ENCODE measurements at places on chromosomes 4 and X.

DNA sequence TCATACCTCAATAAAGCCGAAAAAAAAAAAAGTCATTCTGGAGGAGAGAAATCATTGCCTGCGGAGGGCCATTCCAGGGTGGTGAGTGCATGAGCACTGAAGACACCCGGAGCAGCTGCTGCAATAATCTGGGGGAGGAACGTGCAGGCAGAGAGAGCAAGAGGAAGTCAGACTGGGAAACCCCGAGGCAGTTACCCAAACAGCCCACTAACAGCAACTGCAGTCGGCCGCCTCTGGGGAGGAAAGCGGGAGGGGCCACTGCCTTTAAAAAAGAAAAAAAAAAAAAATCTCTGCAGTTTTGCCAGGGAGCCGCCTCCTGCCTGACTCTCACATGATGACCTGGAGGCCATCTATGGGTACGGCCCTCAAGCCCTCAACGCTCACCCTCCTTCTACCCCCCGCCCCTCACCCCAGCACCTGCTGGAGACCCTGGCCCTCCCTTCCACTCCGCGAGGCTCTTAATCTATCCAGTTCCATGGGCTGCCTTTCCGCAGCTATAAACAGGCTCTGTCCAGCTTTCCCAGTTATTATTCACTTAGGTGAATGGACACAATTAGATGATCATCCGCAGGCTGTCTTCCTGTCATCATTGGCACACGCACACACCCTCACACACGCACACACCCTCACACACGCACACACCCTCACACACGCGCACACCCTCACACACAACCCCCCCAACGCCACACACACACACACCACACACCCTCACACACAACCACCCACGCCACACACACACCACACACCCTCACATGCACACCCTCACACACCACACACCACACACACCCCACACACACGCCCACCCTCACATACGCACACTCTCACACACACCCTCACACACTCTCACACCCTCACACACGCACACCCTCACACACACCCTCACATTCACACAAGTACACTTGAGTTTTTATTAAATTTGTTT, 3.4 kb upstream of the AVPR2 start:
- peak; percentile 44 for DNase-seq

- no peak for DNase-seq
These were observed 137.6 kb downstream of the DCK start for GRCh38 chr4:71130827-71131603.

- DNase-seq = no peak
These were observed 3.0 kb upstream of the PHOX2B start for GRCh38 chr4:41751449-41752061.

DNA sequence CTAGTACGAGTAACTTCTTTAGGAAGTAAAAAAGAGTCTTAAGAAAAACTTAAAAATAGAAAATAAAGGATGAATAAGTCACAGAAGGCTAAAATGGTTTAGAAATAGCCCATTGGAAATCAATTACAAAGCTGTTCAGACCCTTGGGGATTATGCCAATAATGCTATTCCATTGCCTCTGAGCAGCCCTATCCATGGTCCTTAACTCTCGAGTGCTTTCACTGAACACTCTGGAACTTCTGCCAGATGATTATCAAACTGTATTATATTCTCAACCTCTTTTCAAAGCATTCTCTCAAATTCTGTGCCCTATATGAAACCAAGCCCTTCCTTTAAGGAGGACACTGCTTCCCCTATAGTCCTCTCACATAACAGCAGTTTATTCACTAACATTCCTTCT, 17.0 kb downstream of the SLC9B1 start:
- DNase-seq = no peak

DNA sequence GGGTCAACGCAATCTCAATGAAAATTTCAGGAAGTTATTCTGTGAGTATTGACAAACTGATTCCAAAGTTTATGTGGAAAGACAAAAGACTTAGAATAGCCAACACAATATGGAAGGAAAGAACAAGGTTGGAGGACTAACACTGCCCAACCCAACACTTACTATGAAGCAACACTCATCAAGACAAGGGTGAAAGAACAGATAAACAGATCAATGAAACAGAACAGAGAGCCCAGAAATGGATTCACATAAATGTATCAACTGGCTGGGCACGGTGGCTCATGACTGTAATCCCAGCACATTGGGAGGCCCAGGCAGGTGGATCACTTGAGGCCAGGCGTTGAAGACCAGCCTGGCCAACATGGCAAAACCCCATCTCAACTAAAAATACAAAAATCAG, 41.2 kb downstream of the FRYL start:
- no peak for DNase-seq

DNA sequence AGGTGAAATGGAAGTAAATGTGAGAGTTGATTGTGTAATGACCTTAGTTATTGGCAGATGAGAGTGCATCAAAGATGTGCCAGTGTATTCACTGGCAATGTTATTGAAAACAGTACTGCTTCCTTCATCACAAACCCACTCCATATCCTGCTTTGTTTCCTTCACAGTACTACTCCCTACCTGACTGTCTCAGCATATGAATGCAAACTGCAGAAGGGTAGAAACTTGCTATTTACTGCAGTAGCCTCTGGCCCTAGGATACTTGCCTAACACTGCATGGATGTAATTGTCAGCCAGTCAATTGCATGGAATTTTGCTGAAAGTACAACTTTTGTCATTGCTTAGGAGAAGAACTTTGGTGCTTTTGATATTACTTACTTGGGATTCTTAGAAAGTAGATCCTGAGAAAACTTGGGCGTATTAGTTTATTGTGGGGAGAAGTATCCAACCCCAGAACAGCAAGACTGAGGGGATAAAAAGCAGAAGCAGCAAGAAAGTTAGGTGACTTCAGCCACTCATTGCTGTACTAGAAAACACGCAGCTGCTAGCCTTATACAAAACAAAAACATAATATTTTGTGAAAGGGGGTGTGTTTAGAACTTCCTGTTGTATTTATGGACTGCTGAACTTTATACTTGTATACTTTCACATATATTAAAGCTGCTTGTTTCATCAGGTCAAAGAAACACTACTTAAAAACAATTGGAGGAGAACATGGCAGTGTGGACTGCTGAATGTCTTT, 219.0 kb downstream of the CCNG2 start:
- DNase-seq = no peak

- DNase-seq = no peak
These were observed 147.2 kb upstream of the BCOR start for GRCh38 chrX:40244980-40245379.

- DNase-seq = no peak
These were observed 15.1 kb downstream of the CSF2RA start for GRCh38 chrX:1283741-1284140.

DNA sequence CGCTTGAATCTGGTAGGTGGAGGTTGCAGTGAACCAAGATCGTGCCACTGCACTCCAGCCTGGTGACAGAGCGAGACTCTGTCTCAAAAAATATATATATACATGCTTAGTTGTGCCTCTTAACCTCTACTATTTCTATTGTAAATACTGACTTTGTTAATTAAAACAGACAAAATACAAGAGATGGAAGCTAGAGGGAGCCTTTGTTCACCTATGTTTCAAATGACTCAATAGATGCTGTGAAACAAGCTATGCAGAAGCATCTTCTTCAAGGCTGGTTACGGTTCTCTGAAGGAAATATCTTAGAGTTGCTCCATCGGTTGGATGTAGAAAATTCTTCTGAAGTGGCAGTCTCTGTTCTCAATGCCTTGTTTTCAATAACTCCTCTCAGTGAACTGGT, 6.2 kb downstream of the NCAPG start:
- peak; percentile 37 for DNase-seq

GRCh38 chr4:135464311-135464710, 1262.7 kb upstream of the PABPC4L start:
- DNase-seq = no peak

DNA sequence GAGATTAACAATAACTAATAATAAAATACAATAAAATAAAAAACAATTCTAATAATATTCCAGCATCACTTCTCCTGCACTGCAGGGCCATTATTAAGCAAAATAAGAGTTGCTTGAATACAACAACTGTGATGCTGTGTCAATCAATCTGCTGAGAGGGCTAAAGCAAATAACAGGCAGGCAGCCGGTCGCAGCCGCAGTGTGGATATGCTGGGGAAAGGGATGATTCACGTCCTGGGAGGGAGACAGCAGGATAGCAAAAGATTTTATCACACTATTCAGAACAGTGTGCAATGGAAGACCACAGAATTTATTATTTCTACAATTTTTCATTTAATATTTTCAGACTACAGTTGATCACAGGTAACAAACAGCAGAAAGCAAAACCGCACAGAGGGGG, 76.5 kb upstream of the SMARCAD1 start:
- no peak for DNase-seq

DNA sequence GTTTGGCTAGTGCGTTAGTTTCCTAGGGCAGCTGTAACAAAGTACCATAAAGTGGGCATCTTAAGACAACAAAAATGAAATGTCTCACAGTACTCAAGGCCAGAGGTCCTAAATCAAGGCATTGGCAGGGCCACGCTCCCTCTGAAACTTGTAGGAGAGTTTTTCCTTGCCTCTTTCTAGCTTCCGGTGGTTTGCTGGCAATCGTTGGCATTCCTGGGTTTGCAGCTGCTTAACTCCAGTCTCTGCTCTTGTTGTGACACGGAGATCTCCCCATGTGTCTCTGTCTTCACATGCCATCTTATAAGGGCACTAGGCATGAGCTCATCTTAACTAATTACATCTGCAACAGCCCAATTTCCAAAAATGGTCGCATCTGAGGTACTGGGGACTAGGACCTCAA, 362.0 kb upstream of the BOD1L1 start:
- DNase-seq = no peak

GRCh38 chrX:148385471-148385870, 114.9 kb upstream of the AFF2 start:
- DNase-seq = no peak

DNA sequence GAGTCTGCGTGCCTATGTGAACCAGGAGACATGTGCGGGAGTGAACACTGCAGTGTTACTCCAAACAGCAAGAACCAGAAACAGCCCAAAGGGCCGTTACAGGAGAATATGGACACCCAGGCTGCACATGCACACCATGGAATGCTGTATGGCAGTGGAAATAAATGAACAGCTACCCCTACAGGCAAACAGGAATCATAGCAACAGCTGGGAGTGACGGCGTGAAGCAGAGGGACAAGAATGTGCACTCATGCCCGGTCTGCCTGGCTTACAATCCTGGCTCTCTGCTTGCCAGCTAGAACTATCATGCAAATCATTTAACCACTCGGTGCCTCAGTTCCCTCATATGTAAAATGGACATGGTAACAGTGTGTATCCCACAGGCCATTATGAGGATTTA, 16.6 kb downstream of the GPKOW start:
- DNase-seq = no peak

- no peak for DNase-seq
These were observed 54.4 kb upstream of the RELL1 start for GRCh38 chr4:37740546-37740945.

- DNase-seq = no peak
These were observed 66.6 kb downstream of the FBXO8 start for GRCh38 chr4:174216799-174217272.

DNA sequence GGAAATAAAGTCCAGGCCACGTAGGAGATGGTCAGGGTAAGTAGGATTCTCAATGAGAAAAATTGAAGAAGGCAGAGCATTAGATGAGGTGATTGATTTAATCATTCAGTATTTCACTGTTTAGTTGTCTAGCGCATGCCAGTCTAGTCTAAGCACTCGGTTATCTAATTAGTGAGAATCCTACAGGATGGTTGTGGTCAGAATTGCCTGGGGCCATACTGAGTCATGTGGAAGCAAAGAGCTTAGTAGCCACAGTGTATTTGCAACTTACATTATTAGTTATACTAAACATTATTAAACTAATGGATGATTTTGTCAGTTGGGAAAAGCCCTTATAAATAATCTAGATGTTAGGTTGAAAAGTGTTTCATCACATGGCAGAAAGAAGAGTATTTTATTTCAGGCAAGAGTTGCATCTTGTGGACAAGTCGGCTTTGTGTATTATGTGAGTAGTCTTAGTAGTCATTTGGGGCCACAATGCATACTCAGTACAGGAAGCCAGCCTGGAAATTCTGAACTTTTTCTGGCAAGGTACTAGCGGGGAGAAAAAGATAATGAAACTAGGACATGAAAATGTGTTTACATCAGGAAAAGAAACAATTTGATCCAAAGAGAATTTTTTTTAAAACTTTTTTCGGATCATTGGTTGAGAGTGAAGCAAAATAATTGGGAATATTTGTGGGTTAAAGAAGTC, 31.9 kb downstream of the CPEB2 start:
- DNase-seq = no peak

- DNase-seq = no peak
These were observed 32.6 kb downstream of the DOCK11 start for GRCh38 chrX:118528071-118528737.

GRCh38 chr4:3307891-3308575, 15.2 kb downstream of the RGS12 start:
- DNase-seq = no peak

- no peak for DNase-seq
These were observed 151.1 kb upstream of the ADGRL3 start for GRCh38 chr4:61049018-61049417.

GRCh38 chr4:90113881-90114457, 13.2 kb upstream of the CCSER1 start:
- DNase-seq = no peak

DNA sequence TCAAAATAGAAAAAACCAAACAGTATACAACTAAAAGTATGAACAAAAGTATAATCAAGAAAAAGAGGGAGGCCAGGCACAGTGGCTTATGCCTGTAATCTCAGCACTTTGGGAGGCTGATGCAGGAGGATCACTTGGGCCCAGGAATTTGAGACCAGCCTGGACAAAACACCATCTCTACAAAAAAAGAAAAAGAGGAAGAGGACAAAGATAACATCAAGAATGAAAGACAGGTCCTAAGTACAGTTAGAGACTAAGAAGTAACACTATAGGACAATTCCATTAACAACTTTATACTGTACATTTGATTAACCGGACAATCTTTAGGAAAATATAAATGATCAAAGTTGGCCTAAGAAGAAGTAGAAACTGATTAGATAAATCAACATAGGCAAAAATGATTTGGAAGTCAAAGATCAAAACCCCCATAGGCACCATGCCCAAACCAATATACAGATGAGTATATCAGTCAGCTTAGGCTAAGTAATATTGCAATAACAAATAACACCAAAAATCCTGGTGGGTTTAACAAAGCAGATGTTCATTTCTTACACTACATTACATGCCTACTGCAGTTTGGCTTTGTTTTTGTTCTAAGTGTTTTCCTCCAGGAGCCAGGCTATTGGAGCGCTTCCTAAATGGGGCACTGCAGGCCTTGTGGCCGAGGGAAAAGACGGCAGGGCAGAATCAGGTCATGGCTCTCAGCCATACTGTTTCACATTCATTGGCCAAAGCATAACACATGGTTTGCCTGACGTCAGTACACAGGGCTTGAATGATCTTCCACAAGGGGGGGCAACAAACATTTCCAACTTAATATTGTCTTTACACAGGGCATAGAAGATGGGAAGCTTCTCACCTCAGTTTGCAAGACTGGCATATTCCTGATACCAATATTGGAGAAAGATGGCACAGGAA, 42.2 kb upstream of the HGFAC start:
- no peak for DNase-seq

All from GM12864 (cell line).